Fibroblast of pulmonary artery (primary cell): ENCODE measurements at places on chromosomes 4 and X.

DNA sequence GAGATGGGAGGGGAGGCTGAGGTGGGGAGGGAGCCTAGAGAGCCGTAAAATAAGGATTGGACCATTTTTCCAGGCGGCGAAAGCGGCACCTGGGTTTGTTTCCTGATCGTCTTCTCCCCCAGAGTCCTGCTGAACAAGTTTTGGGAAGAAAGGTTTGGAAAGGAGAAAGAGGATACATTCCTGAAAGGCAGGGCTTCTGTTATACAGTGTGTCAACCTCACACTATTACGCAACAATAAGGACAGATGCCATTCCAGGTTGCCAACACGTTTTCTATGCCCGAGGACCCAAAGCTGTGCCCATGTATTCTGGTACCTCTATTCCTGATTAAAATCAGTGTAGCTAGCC is 658 bp downstream of the SCOC start:
- DNase-seq, result no peak

DNA sequence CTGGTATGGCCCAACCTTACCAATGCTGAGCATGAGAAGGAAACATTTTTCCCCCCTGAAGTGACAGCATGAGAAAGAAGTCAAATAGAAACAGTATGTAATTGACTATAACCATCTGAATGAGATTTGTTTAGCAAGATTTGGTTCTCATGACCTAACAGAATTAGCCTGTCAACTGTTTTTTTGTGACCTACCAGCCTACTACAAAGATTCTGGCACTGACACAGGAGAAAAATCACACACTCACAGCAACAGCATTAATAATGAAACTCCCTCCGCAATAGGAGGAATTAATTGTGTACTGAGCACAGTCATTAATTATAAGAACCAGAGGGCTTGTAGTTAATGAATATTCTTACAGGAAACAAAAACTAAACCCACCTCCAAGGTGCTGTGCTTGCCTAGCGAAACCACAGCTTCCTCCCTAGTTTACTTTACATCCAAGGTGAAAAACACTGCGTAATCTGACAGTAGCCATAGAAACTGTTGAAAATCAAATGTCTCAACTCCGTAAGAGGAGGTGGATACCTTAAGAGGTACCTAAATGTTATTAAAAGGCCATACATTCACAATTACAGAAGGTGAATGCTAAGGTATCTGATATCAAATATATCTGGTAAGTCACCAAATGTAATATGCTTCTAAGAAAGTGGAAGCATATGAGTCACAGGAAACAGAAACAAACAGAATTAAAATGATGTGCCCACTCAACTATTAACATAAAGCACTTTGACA is 34.9 kb downstream of the MMRN1 start:
- peak; percentile 4 for DNase-seq

GRCh38 chrX:137550665-137551261 is 15.2 kb upstream of the ZIC3 start:
- no peak for DNase-seq

DNA sequence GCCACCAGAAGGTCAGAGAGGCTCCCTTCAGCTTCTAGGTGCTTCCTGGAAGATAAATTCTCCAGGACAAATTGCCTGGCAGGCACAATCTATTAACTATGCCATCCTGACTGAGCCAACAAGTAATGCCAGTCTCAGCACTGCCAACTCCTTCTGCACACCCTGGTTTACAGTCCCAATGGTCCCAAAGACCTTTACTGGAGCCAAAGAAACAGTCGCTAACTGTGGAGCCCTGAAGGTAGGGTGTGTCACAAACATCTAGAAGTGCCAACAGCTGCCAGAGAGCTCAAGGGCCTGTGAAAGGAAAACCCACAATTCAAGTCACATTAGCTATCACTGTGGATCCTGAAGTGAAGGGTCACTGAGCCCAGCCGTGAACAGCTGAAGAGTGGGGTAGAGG is 34.9 kb upstream of the CITED1 start:
- no peak for DNase-seq

DNA sequence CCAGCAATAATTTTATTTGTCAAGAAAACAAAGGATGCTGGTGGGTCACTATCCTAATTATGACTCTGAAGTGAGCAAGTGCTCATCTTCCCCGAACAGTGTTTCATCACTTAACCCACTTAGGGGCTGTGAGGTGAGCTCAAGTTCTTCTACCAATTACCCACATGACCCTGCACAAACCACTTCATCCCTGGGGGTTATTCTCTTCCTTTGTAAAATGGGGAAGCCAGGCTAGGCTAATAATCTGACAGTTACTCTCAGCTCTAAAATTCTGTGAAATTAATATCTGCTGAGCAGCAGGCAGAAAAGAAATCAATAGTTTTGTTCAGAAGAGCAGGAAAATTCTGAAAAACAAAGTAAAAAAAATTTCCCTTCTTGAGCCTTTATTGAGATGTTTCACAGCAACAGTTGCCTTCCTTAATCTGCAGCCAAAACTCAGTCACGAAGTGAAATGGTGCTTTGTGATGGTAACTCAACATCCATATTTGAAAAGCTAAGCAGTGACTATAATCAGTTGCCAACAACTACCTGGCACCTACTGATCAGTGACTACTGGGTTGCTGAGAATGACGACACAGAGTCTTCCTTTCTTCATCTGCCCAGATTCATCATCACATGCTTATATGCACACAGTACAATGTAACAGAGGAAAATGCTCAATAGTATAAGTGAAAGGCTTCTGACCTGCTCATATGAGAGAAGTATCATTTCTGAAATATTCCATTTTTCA is 24.1 kb downstream of the ATP8A1 start:
- no peak for DNase-seq

DNA sequence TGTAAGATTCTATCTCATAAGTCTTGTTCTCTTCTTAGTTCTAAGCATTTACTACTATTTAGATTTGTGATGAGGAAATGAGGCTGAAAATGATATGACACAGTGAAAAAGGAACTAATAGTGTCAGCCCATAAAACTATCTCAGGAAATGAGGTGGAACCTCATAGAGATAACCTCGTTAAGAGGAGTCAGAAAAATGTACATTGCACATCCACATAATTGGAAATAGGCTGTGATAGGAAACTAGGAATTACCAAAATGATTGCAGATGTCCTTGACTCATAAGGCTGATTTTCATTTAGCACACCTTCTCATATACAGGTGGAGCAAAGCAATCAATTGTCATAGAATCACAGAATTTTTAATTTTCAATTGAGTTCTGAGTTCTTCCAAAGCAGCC is 26.8 kb downstream of the ANXA10 start:
- DNase-seq, result no peak

- DNase-seq, result no peak
Observed at GRCh38 chr4:41214825-41215146, 444 bp upstream of the APBB2 start.

- DNase-seq, result peak; percentile 34
Observed at GRCh38 chrX:15512401-15512965, 11.9 kb downstream of the BMX start.

GRCh38 chrX:79263550-79263949 is 103.6 kb downstream of the ITM2A start:
- no peak for DNase-seq

DNA sequence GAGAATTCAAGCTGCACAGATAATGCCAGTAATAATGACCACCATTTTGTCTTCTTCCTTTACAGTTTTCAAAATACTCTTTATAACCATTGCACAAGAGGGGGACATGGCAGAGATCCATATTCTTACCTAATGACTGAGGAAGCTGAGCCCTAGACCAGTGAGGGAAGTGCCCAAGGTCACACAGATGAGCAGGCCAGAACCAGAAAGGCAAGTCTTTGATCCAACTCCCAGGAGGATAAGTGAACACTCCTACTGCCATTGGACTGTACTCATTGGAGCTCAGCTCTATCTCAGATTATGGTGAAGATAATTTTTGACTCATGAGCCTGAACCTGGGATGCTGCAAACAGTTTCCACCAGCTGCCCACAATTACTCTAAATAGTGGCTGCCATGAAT is 28.6 kb downstream of the AMER1 start:
- DNase-seq, result peak; percentile 11

- peak; percentile 48 for DNase-seq
Observed at GRCh38 chr4:167234316-167234881, at the start of gene SPOCK3. Gene SPOCK3 (minus strand): TSS chr4:167234494.

DNA sequence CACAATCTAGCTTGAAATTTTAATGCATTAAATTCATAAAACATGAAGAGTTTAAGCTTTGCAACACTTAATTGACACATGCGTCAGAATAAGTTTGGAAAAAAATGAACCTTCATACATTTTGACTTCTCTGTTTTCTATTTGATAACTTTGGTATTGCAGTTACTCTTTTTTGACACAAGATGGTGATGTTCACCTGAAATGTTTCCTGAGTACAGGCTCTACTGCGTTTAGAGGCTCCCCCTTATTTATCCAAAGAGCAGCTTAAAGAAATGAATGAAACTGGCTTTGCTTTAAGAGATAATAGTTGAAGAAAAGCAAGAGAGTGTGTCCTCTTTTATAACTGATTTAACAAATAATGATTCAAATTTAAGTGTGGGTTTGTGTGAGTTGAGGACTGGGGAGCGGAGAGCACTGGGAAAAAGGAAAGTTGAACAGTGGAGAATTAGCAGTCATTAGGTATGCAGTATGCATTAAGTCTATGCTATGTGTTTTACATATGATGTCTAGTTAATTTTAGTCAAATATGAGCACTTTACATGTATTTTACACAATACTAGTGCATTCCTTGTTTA is 180.6 kb upstream of the NUDT6 start:
- DNase-seq, result peak; percentile 83

- no peak for DNase-seq
Observed at GRCh38 chr4:56828784-56829535, 7.5 kb upstream of the SPINK2 start.

DNA sequence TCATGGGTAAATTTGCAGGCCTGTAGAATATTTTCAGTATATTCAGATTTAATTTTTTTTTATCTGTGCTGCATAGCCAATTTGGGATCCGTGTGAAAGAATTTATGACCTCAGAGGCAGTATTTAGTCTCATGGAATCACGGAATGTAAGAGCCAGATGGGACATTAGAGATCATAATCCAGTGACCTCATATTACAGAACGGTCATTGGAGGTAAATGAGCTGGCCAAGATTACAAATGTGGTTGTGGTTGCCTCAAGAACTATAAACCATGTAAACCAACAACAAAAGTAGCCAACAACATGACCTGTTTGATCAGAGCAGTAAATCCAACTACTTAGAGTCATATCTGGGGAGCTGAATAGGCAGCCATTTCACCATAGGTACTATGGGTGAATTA is 71.6 kb downstream of the AMOT start:
- DNase-seq, result no peak

DNA sequence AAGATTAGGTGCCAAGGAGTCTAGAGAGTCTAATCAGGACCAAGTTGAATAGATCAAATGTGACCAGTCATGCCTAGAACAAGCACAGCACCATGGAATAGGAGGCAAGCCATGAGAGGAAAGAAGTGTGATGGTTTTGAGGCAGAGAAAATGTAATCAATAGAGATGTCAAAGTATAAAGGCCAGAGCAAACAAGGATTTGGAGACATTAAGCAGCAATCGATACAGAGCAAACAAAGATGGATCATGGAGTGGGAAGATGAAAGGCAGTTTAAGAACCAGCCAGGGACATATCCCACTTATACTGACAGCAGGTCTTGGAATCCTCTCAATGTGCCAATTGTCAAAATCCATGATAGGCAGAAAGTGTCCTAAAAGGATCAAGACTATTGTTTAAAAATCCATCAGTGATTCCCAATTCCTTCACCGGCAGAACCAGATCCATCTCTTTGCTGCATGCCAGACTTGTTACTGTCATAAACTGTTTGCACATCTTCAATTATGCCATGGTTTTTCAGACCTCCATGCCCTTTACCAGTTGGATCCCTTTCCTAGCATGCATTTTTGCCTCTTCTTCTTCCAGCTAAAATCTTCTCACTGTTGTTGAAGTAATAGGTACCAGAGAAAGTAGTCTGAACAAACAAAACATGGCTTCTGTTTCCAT is 520.7 kb upstream of the ARX start:
- no peak for DNase-seq

DNA sequence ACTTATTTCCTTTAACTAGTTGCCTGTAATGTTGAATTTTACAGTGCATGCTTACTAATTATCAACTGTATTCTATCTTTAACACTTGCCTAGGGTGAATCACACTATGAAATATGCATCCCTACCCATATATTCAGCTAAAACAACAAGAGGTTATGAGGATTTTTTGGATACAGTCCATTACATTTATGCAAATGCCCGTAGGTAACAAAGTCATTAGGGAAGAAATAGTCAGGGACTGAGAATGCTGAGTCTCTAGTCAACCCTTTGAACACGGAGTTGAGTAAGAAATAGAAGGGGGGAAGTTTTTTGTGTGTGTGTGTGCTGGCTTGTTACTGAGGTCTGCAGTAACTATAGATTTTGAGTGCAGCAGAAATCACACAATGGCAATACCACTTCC is 26.1 kb upstream of the CBLL2 start:
- no peak for DNase-seq

DNA sequence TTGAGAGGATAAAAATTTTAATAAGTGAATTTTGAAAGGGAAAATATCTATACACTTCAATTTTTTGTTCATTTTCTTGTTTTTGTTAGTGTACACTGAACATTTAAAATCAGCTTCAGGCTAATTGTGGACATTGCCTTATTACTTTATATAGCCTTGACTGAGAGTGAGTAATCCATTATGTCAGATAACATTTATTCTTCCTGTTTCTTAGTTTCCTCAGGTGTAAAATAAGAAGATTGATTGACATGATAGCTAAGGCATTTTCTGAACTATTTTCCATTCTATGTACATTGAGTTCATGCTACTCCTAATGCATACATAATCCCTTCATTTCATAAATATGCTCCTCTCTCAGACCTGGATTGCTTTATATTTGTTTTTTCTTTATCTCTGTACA is 607.3 kb upstream of the AADAT start:
- no peak for DNase-seq

DNA sequence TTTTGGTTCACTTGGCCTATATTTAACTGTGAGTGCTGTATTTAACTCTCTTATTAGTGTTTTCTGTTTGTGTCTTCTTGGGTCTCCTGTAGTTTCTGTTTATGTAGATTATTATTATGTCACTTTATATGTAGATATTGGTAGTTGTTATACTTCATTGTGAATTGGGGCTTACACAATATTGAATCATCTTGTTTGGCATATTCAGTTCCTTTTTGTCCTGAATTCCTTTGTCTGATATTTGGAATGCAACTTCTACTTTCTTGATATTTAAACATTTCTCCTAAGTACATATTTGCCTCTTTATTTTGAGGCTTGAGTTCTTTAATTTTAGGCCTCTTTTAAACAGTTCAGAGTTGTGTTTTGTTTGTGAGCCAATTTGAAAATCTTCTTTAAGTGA is 544.8 kb upstream of the ADGRL3 start:
- DNase-seq, result no peak

- no peak for DNase-seq
Observed at GRCh38 chrX:122475306-122475705, 708.8 kb upstream of the GRIA3 start.

GRCh38 chr4:7347981-7348380 is 86.7 kb downstream of the PSAPL1 start:
- no peak for DNase-seq
